ENCODE measurements at places on chromosomes 2 and 18. TPM values are rescaled to one million over a fixed set of nuclear protein-coding genes. Genes with fewer than 3 reads are reported as not detected.

Gene UCN
- total RNA-seq = 4.4 TPM

Gene CLEC4F
- total RNA-seq = not detected

- DNase-seq = no peak
These were observed 93.9 kb downstream of the DGKD start for GRCh38 chr2:233448220-233448559.

DNA sequence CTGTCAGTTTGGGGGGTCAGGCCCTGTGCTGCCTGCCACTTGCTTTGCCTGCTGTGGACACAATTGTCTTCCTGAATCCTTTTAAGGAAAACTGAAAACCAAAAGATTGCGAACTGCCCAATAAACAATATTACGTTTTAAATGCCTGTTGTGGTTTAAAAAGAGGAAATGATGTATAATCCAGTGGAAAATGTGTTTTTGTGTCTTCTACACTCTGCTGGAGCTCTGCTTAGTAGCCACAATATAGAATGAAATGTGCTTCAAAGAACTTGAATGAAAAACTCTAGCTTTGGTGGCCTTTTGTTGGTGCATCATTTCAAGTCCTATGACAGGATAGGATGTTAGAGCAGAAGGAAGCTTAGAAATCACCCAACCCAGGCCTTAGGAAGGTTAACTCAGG lies 23.2 kb upstream of the CABYR start:
- no peak for DNase-seq

GRCh38 chr2:219388121-219388906 lies 602 bp upstream of the DNPEP start:
- DNase-seq = no peak

DNA sequence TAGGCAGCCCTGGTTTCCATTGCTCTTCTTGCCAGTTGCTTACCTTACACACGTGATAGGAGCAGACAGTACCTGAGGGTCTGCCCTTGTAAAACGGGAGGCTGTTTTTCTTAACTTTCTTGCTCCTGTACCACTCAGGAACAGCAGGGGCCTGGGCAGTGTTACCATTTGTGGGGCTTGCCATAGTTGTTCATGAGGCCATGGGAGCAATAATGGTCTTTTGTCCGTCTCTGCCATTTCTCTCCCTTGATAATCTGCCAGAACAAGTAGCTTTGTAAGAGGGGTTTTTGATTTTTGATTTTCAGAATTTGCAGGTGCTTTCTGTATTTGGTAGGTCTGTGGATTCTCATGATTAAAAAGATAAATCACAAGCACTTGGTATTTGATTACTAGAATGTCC lies 259.0 kb downstream of the PHLPP1 start:
- DNase-seq = no peak

All from Panc1 (cell line).